Subcutaneous adipose tissue (tissue), 4 donors: ENCODE measurements at places on chromosomes 4 and X. TPM values are rescaled to one million over a fixed set of nuclear protein-coding genes. Genes with fewer than 3 reads are reported as not detected.

The FAM9C gene
- 0.17 TPM for total RNA-seq

The FAM53A gene
- total RNA-seq: 3.2 TPM

The TRAM1L1 gene
- 0.44 TPM for total RNA-seq

The SOWAHB gene
- not detected for total RNA-seq

The GSPT2 gene
- 5.9 TPM for total RNA-seq

The NAAA gene
- total RNA-seq: 78.2 TPM

The RPS6KA6 gene
- total RNA-seq: 0.88 TPM

The P2RY8 gene
- 2.3 TPM for total RNA-seq

The CLDN24 gene
- not detected for total RNA-seq

The MAGEA8 gene
- total RNA-seq: not detected
